ENCODE measurements at places on chromosomes 16 and 17.

- DNase-seq, result no peak
Measured at GRCh38 chr16:50692999-50693781, at the start of gene NOD2. TSS of gene NOD2 (plus strand) at chr16:50693606. CDS start at chr16:50699496, 5,890 bp downstream.

GRCh38 chr17:73874008-73874720, 229.9 kb upstream of the SDK2 start:
- DNase-seq, result no peak

- no peak for DNase-seq
Measured at GRCh38 chr16:51666074-51666473, 515.0 kb upstream of the SALL1 start.

DNA sequence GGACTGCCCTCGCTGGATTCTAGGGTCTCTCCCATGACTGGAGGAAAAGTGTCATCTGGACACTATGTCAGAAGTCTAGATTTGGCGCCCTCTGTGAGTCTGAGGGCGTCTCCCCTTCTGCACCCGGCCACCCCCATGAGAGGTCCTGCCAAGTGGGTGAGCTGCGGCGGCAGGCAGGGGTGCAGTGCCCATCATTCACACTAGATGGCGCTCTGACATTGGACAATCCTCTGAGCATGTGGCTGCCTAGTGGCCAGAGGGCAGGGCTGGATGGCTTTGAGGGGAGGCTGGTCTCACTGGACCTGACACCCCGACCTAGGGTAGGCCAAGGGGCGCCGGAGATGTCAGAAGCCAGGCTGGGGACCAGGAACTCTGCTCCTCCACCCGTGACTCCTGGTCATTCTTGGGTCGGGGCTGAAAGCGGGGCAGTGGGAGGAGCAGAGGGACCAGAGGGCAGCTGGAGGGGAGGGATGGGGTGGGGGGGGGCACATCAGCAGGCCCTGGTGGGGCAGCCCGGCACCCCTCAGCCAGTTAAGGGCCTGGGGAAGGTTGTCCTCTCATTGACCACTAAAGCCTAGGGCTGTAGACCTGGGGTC, 28.0 kb downstream of the MRM1 start:
- DNase-seq, result peak; percentile 10

DNA sequence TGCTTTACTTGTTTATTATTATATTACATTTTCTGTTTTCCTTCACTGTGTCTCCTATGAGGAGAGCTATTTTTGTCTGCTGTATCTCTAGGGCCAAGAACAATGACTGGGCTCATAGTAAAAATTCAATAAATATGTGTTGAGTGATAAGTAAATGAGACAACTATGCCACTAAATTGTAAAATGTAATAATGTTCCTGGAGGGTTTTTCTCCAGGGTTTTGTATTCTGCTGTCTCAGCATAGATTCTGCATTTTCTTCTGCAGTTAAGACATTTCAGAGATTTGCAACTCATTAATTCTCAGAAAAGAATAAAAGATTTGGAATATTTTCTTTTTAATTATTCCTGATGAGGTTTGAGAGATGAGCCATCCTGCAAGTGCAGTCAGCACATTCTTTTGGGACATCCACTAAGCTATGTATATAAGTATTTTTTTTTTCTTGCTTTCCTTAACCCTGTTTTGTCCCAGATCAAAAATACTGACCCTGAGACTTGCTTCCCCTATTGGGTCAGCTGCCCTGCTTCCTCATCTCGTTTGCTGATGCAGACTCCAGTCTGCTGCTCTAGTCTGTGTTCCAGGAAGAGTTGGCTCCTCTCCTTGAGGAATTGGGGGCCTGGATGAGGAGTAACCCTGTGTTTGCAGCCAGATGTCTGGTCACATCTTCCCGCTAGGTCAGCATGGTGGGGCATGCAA, 122.9 kb downstream of the ABCA8 start:
- DNase-seq, result no peak

GRCh38 chr17:44308865-44309264, 464 bp downstream of the RUNDC3A start:
- no peak for DNase-seq

DNA sequence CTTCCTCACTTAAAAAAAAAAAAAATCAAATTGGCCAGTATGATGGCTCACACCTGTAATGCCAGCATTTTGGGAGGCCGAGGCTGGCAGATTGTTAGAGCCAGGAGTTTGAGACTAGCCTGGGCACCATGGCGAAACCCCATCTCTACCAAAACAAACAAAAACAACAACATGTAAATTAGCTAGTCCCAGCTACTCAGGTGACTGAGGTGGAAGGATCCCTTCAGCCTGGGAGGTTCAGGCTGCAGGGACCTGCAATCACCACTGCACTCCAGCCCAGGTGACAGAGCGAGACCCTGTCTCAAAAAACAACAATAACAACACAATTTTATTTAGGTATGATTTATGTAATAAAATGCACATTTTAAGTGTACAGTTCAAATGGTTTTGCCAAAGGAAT, 6.3 kb upstream of the EPOP start:
- DNase-seq, result no peak

- DNase-seq, result no peak
Measured at GRCh38 chr16:2964475-2965336, 631 bp downstream of the KREMEN2 start.

- DNase-seq, result no peak
Measured at GRCh38 chr16:84024854-84025253, 17.7 kb downstream of the SLC38A8 start.

DNA sequence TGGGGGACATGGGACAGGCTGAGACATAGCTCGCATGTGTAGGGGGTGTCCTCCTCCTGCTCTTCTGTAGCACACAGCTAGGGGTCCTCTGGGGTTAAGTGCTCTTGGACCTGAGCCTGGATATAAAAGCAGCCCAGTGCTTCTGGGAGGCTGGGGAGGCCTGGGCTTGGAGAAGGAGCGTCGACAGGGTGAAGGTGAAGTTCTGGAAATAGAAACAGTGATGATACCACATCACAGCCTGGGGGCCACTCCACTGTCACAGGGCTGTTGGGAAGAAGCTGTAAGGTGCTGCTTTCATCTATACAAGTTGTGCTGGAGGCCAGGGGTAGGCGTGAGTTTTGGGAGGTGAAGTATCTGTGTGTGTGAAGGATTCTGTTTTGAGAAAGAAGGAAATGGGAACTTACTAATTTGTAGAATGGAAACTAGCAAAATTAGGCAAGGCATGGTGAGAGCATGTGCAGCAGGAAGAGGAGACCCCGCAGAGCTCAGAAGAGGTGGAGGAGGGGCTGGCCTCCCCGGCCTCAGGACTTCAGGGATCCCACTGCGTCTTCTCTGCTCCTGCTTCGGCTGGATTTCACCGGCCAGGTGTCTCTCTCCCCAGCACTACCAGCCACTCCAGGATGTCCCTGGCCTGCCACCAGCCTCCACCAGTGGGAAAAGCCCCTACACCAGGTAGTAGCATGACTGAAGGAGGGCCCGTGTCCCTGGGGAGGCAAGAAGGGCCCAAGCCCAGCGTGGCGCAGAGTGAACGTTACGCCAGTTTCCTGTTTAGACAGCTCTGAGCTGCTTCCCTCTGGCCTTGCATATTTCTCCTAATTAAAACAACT, 19.4 kb downstream of the PLCG2 start:
- DNase-seq, result no peak

GRCh38 chr17:19676896-19677295, 28.3 kb downstream of the ALDH3A2 start:
- DNase-seq, result no peak

Measured in thoracic aorta (tissue), 2 donors.